Stimulated activated CD4-positive, alpha-beta T cell treated with anti-CD3 and anti-CD28 coated beads, Interleukin-4, amount 100 ng/mL, for 4 hours (primary cell): ENCODE measurements at places on chromosomes 3 and 15.

DNA sequence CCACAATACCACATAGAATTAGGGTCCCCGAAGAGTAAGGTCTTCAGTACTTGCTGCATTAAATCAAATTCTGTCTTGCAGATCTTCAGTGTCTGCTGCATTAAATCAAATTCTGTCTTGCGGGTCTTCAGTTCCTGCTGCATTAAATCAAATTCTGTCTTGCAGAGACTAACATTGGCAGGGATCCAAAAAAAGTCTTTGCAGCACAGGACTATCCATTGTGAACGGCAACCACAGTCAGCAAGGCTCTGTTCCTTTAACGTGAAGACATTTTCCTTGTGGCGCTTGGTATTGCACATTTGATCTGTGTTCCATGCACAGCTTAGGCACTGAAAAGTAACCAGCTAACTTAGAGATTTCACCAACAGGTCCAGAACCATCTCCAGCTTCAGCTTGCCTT is 46.8 kb upstream of the POMGNT2 start:
- DNase-seq, result no peak

DNA sequence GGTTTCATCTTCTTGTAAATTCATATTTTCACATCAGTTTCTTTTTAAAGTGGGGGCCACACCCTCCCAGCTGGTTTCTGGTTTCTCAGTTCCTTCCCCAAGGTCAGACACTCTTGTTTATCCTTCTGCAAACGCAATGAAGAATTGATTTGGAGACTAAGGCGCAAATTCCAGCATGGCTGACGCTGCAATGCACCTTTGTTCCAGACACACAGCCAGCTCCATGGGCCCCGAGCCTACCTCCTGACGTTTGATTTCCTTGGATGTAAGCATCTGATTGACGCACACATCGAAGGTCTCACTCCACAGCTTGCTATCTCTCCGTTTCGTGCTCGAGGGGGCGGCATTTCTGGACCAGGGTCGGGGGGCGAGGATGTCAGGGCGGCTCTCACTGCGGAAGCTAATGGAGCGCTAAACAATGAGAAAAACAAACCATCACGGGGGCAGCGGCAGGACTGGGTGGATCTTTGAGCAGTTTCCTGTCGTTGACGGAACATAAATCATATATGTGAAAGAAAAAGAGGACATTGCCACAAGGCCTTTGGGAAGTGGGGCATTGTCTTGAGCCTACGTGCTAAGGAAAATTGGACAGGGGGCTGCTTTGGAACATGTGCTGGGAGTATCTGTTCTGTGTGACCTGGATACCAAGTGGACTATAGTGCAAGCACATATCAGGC is 46.9 kb downstream of the ARHGEF3 start:
- DNase-seq, result peak; percentile 2

- DNase-seq, result no peak
Measured at GRCh38 chr15:77355321-77355720, 64.6 kb downstream of the PEAK1 start.

GRCh38 chr15:80936288-80937078 is 53.1 kb downstream of the MESD start:
- DNase-seq, result no peak

DNA sequence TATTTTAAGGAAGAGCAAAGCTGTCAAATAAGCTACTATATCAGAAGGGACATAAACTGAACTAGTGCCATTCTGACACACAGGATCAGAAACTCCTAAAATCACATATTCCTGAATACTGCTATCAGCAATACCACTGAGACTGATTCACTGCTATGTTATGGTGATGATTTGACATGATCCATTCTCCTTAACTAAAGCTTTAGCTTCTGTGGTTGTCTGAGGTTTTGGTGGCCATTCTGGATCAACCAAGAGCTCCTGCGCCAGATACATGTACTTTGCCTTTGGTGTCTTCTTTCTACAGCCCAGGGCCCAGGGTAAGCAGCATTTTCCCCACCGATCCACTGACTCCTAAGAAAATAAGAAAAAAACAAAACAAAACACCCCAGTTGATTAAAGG is 6.7 kb upstream of the GP5 start:
- no peak for DNase-seq

- no peak for DNase-seq
Measured at GRCh38 chr3:195524171-195524896, 18.8 kb downstream of the PPP1R2 start.

DNA sequence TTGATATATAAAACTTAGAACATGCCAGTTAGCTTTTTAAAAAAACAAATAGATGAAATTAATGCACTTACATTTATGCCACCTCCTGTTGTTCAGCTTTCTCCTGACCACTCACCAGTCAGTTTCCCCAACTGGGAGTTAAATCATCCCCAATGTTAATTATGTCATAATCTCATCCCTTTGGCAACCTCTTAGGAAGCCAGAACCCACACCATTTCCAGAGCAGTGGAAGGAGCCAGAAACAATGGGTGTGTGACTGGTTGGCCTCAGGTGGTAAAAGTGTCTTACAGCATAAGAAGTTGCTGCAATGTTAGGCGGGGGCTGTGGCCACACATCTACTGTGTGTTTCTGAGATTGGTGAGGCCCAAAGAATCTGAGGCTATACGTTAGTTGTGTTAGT is 46.5 kb upstream of the MITF start:
- DNase-seq, result no peak

DNA sequence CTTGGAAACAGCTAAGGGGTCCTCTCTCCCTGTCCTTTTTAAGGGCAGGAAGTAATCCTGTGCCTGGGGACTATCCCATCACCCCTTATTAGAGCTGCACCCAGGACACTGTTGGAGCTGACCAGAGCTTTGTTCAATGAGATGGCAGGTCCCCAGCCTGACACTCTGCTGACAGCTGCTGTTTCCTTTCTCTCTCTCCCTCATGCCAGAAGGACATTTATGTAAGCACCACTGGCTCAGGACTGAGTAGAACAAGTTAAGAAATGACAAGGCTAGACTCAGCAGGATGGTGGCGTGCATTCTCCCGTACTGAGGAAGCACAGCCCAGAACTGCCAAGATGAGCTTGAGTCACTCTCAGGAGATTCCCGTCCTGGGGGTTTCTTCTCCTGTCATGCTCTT is 17.3 kb downstream of the GJD2 start:
- no peak for DNase-seq

DNA sequence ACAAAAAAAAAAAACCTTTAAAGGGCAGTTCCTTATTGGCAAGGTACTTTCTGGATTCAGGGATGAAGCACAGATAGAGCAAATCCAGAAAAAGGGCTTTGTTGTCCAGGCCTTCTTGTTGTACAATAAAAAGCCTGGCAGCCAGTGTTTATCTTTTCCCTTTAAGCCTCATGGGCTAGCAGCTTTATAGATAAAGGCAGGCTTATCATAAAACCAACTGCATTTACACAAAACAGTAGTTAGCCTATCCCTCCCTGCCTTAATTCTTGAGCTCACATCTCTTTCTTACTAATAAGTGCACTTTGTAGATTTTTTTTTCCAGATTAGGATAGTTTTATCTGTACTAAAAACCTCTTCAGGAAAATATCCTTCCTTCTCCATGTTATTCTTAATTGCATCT is 662.8 kb upstream of the CCDC54 start:
- DNase-seq, result no peak

GRCh38 chr3:42732829-42733459 is 30.3 kb upstream of the HHATL start:
- DNase-seq, result no peak

- DNase-seq, result no peak
Measured at GRCh38 chr3:172378439-172378838, 69.8 kb downstream of the GHSR start.

DNA sequence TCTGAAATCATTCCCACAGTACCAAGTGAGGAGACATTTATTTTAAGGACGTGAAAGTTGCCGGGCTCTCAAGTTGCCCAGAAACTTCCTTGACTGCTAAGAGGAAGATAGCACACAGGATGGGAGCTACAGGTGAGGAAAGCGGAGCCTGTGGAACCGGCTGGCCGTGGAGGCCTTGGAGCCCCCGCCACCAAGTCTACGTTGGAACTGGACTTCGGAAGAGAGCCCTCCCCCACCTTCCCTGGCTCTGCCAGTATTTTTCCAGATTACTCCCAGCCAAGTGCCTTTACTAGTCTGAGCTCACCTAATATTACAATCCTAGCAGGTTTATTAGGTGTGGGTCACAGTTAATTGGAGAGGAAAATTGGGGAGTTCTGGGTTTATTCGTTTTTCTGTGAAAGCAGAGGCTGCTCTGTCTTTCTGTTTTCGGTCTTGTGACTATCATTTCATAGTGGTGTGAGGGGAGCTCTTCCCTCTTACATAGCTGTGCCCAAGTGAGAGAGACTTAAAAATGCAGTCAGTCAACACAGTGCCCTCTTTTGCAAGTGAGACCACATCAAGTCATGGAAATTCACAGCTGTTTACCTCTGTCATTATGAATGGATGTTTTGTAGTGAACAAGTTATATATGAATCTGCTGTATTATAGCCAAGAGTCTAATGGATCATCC is 6.8 kb downstream of the BOC start:
- no peak for DNase-seq

DNA sequence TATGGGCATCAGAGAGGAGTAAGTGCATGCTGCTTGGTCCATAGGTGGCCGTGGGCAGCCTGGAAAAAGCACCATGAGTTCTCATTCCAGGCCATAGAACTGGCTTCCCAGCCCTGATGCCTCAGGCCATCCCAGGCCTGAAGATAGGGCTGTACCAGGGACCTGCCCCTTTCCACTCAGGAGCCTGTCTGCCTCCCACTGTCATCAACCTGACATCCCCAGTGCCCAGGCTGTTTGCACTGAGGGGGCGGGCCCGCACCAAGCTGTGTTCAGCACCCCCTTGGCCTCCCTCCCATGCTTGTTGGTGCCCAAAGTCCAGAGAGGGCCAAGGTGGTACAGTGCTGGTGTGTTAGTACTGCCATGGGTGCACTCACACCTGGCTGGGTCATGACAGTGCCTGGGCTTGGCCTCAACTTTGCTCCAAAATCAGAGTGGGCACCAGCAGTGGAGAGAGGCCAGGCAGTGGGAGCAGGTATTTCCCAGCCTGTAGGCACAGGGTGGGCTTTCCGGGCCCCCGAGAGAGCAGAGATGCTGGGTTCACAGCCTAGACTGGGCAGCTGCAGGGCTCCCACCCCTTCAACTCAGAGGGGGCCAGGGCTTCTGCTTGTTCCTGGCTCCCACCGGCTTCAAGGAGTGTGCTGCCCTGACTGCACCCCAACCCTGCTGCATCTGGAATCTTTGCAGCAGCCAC is 556.1 kb downstream of the SI start:
- no peak for DNase-seq

GRCh38 chr3:195004512-195005250 is 266.3 kb downstream of the XXYLT1 start:
- no peak for DNase-seq

GRCh38 chr3:69594286-69594685 is 145.0 kb upstream of the MITF start:
- DNase-seq, result no peak

DNA sequence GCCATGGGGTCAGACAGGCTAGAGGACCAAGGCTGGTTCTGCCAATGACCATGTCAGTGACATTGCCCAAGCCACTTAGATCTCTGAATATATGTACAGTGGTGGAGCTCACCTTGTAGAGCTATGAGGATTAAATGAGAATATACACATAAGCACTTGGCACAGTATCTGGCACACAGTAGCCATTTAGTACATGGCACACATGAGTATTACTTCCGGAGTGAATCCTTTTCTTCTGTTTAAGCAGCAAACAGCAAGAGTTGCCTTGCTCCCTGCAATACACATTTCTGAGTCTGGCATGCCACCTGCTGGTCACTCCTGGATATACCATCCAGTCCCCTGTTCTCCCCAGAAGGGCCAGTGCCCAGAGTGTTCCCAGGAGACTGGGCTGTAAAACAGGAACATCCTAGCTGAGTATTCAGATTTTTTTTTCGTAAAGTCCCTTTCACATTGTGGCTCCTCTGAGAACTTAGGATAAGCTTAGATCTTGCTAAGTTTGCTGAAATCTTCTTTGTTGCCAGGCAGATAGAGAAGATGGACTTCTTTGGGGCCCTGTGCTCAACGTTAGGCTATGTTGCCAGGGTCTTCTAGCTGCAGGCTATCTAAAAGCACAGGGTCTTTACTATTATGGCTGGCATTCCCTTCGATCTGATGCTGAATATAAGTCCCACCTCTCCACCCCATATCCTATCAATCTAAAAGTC is 203.4 kb downstream of the ADAMTS9 start:
- peak; percentile 56 for DNase-seq

- no peak for DNase-seq
Measured at GRCh38 chr3:141191097-141191749, 40.4 kb upstream of the PXYLP1 start.

- no peak for DNase-seq
Measured at GRCh38 chr15:70766597-70766996, 3.2 kb upstream of the UACA start.

DNA sequence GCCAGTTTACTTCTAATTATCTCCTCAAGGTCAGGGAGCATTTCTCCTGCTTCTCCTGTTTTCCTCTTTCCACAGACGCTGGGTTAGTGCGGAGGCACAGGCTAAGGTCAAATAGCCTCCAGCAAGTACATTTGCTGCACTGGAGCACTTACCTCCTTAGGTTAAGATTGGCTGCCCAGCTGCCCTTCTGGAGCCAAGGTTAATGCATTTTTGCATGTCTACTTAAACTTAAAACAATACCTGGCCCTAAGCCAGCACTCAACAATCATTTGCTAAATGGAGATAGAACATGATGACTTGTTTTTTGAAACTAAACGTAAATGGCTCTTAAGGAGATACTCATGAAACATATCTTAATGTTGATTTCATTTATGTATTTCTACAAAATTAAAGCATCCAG is 83.5 kb downstream of the SSR3 start:
- DNase-seq, result no peak

DNA sequence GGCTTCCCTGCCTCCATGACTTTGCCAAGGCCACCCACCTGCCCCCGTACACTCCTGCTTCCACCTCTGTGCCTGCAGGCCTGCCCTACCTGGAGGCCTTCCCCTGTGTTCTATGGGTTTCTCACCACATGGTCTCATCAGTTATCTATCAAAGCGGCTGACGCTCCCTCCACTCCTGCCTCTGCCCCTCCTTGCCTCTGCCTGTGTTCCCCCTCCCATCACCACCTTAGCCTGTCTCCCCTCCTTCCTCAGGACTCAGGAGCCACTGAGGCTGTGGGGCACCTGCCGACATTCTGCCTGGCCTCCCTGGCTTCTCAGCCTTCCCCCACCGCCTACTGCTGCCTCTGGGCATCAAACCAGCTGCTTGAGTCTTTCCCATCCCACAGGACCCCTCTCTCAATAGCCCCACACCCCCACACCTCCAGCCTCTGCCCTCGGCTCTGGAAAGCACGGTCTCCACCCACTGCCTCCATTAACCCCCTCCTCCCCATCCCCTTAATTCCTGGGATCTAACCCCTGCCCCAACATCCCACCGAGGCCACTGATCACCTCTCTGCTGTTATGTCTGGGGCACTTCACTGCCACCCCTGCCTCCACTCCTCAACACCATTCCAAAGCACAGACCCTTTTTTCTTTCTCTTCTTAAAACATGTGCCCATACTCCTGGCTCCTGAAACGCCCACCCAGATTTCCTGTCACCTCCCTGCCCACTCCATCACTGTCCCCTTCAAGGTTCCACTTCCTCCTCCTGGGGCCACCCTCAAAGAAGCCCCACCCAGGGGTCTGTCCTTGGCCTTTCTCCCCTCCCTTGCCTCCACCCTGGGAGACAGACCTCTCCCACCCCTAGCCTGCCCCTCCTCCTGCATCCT is 24.4 kb upstream of the CYP11A1 start:
- DNase-seq, result no peak
